ENCODE measurements at places on chromosomes 13 and 19. TPM values are rescaled to one million over a fixed set of nuclear protein-coding genes. Genes with fewer than 3 reads are reported as not detected.

Gene TMPRSS9
- not detected for total RNA-seq

Gene ICAM5
- total RNA-seq: 1.2 TPM

- DNase-seq: no peak
These were observed 5.2 kb downstream of the AKT2 start for GRCh38 chr19:40279761-40280607.

GRCh38 chr13:71522941-71523526 lies 344.0 kb downstream of the DACH1 start:
- DNase-seq: no peak

- DNase-seq: no peak
These were observed 131.2 kb downstream of the IRS2 start for GRCh38 chr13:109655206-109655600.

DNA sequence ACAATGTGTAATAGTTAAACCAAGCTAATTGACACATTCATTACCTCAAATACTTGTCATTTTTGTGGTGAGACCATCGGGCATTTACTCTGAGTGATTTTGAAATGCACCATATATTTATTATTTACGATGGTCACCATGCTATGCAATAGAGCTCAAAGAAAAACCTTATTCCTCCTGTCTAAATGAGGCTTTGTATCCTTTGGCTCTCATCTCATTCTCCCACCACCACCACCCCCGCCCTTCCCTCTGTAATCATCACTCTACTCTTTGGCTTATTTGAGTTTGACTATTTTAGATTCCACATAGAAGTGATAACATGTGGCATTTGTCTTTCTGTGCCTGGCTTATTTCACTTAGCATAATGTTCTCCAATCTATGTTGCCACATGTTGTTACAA lies 124.9 kb downstream of the CYSLTR2 start:
- DNase-seq: no peak

Data from fibroblast of the aortic adventitia (primary cell).